ENCODE measurements at places on chromosomes 13 and 19.

DNA sequence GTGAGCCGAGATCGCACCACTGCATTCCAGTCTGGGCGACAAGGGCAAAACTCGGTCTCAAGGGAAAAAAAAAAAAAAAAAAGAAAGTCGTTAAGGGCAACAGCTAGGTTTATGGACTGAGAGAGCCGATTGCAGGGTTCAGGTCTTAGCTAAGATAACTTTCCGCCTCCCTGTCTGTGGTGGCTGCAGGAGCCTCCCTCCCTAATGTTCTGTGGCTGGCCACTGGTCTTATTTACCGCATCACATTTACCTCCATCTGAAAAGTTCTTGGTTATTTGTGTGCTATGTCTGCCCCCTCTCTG lies 722 bp upstream of the CRTC1 start:
- no peak for DNase-seq

DNA sequence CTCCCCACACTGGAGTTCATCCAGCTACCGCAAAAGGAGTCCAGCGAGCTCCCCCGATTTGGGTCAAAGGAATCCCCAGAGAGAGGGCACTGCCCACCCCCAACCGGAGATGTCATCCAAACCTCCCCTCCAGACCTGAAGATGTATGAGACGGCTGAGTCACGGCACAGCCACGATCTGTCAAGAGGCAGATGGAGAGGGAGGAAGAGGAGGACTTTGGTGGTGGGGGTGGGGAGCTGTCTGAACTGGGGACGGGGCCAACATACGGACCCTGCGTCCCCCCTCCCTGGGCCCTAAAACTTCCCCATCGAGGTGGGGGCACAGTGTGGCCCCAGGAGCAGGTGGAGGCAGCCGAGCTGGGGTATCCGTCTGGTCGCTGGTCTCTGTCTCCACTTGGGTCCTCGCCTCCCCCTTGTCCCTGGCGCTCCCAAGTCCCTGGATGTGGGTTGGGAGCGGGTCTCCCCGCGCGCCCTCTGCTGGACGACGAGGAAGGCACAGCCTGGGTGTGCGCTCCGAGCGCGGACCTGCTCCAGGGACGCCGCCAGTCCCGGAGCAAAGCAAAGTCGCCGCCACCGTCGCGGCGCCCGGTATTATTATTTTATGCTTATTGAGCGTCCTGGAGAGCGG lies 3.8 kb downstream of the PDE4A start:
- DNase-seq: peak; percentile 62

GRCh38 chr13:59531571-59532091 lies 632.1 kb downstream of the DIAPH3 start:
- DNase-seq: peak; percentile 87

DNA sequence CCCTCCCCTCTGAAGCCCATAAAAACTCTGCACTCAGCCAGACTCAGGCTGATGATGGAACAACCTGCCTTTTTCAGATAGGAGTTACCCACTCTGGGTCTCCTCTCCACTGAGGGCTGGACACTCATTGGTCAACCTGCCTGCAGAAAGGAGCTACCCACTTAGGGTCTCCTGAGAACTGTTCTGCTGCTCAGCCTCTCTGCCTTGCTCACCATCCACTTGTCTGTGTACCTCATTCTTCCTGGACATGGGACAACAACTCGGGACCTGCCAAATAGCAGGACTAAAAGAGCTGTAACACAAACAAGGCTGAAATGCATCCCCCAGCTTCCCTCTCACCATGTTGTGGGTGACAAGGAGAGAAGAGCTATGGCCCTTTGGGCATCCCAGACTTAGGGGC lies 18.4 kb upstream of the RCBTB2 start:
- no peak for DNase-seq

DNA sequence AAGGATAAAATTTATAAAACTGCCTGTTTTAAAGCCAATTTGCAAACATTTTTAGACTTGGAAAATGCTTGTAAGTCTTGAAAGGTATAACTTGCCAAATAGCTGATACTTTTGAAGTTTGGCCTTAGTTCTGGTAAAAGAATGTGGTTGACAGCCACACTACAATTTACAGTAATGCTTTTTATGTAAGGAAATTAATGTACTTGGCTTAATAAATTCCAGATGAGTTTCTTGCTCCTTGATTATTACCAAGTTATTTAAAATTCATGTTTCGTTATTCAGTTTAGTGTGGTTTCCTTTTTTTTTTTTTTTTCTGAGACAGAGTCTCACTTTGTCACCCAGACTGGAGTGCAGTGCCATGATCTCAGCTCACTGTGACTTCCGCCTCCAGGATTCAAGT lies 14.9 kb downstream of the LMO7 start:
- DNase-seq: peak; percentile 56

DNA sequence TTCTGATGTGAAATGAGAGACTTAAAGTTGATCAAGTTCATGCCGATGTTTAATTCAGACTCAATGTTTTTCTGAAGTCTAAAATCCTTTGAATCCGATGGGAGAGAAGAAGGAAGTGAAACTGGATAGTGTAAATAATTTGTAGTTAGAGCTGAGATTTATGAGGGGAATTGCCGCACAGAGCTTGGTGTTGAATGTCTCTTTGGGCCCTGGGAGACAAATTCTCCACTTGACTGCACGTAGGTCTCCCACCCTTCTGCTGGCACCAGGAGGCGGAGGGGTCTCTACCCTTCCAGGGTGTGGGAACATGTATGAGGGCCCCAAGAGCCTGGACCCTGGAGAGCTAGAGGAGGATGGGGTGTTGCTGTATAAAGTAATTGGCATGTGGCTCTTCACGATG lies 140.8 kb upstream of the SERP2 start:
- DNase-seq: no peak

GRCh38 chr13:91902291-91902690 lies 503.9 kb downstream of the GPC5 start:
- DNase-seq: no peak

- no peak for DNase-seq
Measured at GRCh38 chr13:111397202-111397880, 76.9 kb downstream of the TEX29 start.

GRCh38 chr19:35908973-35909683 lies 1.0 kb upstream of the TYROBP start:
- DNase-seq: no peak

DNA sequence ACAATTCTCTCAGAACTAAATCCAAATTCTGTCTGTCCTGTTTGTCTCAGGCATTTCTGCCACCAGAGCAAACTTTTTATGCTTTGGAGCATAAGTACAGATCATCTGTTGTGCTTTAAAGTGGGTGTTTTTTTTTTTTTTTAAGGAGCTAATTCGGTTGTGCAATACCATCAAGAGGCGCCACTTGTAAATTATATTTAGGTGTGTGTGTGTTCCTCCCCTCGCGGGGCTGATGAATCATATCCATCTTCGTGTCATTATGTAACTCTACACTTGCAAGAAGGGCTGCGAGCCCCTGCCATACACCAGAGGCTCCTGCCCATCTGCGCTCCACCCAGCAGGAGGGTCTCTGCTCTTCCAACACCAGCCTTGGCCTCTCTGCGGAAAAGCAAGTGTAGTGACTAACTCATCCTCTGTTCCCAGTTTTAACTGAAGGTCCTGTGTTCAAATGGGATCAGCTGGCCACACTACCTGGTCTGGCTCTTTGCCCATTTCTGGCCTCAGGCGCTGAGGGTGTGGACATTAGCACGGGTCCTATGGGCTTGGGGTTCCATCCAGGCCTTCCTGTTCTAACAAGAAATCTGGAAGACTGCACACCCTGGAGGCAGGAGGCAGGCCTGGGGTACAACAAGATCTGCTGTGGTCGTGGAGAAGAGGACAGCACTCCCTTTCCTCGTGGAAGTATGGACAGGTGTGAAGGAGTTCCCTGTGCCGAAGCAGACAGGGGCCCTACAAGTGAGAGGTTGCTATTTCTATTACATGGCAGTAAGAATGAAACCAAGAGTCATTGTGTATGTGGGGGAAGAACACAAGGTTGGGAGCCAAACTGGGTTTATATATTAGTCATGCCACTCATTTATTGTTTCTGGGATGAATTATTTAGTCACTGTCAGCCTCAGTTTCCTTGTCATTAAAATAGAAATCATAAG lies 96.1 kb upstream of the MBNL2 start:
- no peak for DNase-seq

GRCh38 chr19:39937094-39937720 lies 2.8 kb upstream of the FCGBP start:
- no peak for DNase-seq

- no peak for DNase-seq
Measured at GRCh38 chr13:38667526-38668109, 19.3 kb upstream of the FREM2 start.

GRCh38 chr13:41652735-41653361 lies 195.5 kb downstream of the RGCC start:
- DNase-seq: peak; percentile 84

DNA sequence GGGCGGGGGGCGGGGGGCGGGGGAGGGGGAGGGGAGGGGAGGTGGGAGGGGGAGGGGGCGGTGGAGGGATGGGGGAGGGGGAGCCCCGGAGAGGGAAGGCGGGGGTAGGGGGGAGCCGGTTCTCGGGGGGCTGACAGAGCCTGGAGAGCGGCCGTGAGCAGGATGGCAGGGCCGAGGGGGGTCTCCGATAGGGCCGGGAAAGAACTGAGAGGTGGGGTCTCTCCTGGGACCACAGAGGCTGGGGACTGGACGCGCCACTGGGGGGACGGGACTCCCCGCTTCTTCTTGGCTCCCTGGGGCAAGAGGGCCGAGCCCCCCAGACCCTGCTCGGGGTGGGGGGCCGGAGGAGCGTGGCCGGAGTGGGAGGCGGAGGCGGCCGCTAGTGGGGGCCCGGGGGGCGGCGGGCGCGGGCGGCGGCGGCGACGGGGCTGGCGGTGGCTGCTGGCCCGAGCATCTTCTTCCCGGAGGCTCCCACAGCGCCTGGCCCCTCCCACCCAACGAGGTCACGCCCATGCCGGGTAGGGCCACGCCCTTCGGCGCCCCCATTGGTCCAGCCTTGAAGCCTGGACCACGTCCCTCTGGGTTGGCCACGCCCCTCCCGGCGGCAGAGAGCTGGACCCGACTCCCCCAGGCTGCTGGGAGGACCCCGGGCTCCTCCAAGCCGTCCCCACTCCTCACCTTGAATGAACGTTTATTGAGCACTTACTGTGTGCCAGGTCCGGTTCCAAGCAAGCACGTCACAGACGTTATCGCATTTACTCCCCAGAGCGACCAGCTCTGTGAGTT lies at the start of gene NOVA2:
NOVA2 (minus strand) TSS at position 313 of the 786 bp plus-strand sequence. CDS start 514 bp downstream, outside the sequence.
- peak; percentile 81 for DNase-seq

DNA sequence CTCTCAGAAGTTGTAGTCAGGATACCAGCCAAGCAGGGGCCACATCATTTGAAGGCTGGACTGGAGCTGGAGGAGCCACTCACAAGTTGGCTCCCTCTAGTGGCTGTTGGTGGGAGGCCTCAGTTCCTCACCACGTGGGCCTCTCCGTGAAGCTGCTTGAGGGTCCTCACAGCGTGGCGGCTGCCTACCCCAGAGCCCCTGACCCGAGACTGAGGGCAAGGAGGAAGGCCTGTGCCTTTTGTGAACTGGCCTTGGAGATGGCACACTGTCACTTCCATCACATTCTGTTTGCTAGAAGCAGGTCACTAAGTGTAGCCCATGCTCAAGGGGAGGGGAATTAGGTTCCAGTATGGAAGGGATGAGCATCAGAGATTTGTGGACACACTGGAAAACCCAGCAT lies 14.6 kb downstream of the GNA11 start:
- peak; percentile 53 for DNase-seq

GRCh38 chr13:25847635-25848626 lies 203.9 kb downstream of the SHISA2 start:
- peak; percentile 1 for DNase-seq

DNA sequence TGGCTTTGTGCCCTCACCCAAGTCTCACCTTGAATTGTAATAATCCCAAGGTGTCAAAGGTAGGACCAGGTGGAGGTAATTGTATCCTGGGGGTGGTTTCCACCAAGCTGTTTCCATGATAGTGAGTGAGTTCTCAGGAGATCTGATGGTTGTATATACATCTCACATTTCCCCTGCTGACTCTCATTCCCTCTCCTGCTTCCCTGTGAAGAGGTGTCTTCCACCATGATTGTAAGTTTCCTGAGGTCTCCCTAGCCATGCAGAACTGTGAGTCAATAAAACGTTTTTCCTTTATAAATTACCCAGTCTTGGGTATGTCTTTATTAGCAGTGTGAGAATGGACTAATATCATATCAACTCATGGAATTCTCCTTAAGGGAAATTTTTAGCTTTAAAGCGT lies 302.6 kb downstream of the LIG4 start:
- DNase-seq: no peak

GRCh38 chr19:49243129-49243528 lies 81.9 kb downstream of the SLC6A16 start:
- DNase-seq: no peak

DNA sequence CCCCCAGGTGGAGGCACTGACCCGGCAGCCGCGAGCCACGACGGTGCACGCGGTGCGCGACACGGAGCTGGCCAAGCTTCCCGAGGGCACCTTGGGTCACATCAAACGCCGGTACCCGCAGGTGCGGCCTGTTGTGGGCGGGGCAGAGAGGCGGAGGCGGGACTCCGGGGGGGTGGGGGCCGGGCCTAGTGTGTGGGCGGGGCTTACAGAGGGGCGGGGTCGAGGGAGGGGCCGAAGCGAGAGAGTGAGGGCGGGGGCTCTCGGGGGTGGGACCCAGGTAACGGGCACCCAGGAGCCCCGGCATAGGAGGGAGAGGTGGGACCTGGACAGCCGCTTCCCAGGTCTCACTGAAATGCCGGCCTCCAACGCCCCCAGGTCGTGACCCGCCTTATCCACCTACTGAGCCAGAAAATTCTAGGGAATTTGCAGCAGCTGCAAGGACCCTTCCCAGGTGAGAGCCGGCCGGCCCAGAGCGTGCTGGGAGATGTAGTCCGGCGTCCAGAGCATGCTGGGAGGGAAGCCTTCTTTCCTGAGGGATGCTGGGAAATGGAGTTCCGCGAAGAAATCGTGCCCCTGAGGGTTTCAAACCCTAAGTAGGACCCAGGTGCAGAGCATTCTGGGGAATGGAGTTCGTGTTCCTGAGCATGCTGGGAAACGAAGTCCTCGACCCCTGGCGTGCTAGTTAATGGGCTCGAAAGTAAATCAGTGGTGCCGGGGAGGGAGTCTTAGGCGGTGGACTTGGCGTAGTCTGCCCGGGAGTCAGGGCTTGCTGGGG lies 15.7 kb downstream of the PNPLA6 start:
- peak; percentile 52 for DNase-seq

DNA sequence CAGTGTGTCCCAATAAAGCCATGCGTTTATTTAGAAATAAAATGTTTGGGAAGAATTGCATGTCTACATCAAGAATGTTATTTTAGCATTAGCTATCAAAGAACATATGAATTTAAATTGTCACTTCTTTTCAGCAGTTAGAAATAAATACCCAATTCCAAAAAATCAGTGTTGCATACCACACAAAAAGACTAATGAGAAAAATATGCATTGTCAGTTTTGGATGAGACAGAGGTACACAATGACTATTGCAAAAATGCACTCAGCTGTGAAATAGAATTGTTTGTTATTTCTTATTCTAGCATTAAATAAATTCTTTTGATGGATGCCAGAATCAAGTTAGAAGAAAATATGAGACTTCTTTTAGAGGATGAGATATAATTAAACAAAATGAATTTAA lies 833.9 kb downstream of the SLITRK1 start:
- DNase-seq: no peak

GRCh38 chr13:66926851-66927524 lies 303.1 kb downstream of the PCDH9 start:
- DNase-seq: peak; percentile 10

GRCh38 chr19:46748325-46749109 lies 2.3 kb upstream of the STRN4 start:
- peak; percentile 71 for DNase-seq

GRCh38 chr13:99421271-99421670 lies 80.0 kb upstream of the TM9SF2 start:
- DNase-seq: no peak

- DNase-seq: peak; percentile 91
Measured at GRCh38 chr13:29583073-29583785, 12.3 kb downstream of the SLC7A1 start.

- DNase-seq: peak; percentile 99
Measured at GRCh38 chr13:85497652-85498051, 301.6 kb downstream of the SLITRK6 start.
